ENCODE measurements at places on chromosomes 11 and 22. TPM values are rescaled to one million over a fixed set of nuclear protein-coding genes. Genes with fewer than 3 reads are reported as not detected.
A peak's percentile ranks its signal among the peaks of the same experiment; 100 is the strongest.

OR52A5 gene
- not detected for total RNA-seq

C22orf23 gene
- total RNA-seq = 0.28 TPM

LDLRAD3 gene
- 2.7 TPM for total RNA-seq

- peak; percentile 97 for DNase-seq
These were observed 42.6 kb downstream of the NEU3 start for GRCh38 chr11:75031224-75031753.

GRCh38 chr11:121749691-121750090, 296.9 kb upstream of the SORL1-AS1 start:
- no peak for DNase-seq
